Stimulated activated CD4-positive, alpha-beta T cell treated with anti-CD3 and anti-CD28 coated beads, Interleukin-2, amount 100 ng/mL, for 4 hours (primary cell): ENCODE measurements at places on chromosomes 2 and 18.

- DNase-seq = no peak
Observed at GRCh38 chr2:145000376-145000775, 480.5 kb upstream of the ZEB2 start.

- no peak for DNase-seq
Observed at GRCh38 chr18:68604256-68604655, 110.7 kb downstream of the TMX3 start.

DNA sequence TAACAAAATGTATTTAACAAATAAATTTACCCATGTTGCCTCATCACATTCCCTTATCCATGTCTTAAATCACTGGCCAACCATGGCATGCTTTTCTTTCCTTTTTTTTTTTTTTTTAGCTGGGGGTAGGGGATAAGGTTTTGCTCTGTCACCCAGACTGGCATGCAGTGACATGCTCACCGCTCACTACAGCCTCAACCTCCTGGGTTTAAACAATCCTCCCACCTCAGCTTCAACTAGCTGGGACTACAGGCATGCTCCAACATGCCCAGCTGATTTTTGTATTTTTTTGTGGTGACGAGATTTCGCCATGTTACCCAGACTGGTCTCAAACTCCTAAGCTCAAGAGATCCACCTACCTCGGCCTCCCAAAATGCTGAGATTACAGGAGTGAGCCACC is 266.4 kb downstream of the THSD7B start:
- DNase-seq = no peak

DNA sequence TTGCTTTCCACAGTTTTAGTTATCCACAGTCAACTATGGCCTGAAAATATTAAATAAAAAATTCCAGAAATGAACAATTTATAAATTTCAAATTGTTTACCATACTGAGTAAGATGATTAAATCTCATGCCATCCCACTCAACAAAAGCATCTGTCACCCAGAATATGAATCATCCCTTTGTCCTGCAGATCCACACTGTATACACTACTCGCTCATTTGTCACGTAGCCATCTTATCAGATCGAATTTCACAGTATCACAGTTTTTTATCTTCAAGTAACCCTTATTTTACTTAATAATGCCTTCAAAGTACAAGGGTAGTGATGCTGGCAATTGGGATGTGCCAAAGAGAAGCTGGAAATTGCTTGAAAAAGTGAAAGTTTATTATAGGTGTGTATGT is 291.8 kb upstream of the LRATD1 start:
- no peak for DNase-seq

GRCh38 chr2:198017068-198017467 is 212.7 kb downstream of the PLCL1 start:
- DNase-seq = no peak

- DNase-seq = no peak
Observed at GRCh38 chr2:26723991-26724750, 31.6 kb downstream of the KCNK3 start.

DNA sequence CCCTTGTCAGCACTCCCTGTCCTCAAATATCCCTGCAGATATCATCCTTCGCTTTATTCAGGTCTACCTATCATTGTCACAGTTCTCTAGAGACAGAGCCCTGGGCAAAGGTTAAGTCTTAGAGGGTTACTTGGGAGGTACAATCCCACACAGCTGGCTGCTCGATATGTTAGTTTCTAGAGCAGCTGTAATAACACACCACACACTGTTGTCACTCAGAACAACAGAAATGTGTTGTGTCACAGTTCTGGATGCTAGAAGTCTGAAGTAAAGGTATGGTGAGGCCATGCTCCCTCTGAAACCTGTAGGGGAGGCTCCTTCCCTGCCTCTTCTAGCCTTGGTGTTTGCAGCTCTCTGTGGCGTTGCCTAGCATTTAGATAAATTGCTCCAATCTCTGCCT is 9.9 kb upstream of the RAPGEF4 start:
- DNase-seq = no peak

DNA sequence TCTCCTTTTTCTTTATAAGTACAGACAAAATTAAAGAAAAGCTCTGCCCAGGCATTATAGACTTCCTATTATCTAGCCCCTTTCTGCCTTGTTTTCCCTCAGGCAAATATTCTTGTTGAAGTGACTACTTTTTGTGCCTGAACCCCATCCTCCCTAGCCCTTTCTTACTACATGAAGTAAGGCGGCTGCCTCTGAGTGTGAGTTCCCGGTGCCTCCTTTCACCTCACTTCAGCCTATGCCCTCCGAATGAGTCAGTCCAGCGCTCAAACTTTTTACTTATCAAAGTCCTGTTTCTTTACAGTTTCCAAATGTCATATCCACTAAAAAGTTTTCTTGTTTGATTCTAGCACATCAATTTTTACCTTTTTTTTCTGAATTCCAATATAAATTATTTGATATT is 778.3 kb upstream of the NRXN1 start:
- DNase-seq = no peak

GRCh38 chr18:6557770-6558248 is 143.1 kb upstream of the L3MBTL4 start:
- DNase-seq = no peak

DNA sequence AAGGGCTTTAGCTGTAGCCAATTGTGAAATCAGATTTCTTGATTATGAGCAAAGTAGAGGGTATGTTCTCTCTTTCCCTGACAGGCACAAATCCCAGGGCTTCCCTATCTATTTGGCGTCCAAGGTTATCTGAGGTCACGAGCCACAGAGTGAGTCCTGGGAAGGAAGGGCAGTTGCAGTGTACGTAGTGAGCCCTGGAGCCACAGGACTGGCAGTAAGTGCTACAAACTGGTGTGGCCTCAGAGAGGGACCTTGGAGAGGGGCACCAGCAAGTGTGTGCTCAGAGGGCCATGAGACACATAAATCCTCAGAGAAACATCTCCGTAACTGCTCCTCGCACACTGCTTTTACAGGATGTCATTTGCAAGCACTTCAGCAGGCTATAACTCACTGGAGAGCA is 115.5 kb upstream of the SH3BP4 start:
- no peak for DNase-seq

DNA sequence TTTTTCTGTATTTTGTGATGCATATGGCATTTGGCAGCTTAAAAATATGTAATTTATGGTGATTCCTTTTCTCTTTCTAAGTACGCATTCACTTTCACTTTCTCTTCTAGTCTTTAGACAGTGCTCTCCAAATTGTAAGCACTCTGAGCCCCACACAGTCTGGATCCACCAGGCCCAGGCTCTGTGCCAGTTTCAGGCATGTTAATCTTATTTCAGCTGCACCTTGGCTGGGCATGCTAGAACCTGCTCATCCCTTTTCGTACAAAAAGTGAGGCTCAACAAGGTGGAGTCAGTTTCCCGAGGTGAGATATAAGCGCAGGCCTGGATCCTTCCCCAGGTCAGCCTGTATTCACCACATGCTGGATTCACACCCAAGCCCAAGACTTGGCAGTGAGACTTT is 203.9 kb downstream of the MTX2 start:
- no peak for DNase-seq

DNA sequence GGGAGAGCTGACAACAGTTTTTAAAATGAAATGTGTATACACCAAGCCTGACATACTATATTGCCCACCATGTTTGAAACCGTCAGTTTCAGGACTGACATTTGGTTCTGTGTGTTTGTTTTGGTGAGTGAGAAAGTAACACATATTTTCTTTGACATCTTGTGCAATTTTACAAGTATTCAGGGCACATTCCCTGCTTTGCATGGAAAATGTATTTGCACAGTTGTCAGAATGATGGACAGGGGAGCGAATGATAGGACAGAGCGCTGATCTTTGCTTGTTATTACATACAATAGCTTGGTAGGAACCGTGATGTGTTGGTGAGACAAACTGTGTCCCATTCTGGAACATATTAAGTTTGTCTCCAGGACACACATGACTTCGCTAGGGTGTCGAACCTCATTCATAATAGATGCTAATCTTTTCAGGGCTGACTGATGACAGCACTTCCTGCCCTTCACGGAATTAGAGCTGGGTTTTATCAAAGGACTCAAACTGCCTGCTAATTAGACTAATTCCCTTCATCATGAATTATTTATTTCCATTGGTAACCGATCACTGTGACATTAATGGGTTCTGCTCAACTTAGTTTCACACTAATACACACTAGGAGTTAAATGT is 158.5 kb downstream of the CDCA7 start:
- no peak for DNase-seq
